ENCODE measurements at places on chromosomes 7 and 10. TPM values are rescaled to one million over a fixed set of nuclear protein-coding genes. Genes with fewer than 3 reads are reported as not detected.

Gene PITX3
- total RNA-seq, result not detected

Gene SPDYE16
- not detected for total RNA-seq

Gene GPRIN2
- 6.3 TPM for total RNA-seq

DNA sequence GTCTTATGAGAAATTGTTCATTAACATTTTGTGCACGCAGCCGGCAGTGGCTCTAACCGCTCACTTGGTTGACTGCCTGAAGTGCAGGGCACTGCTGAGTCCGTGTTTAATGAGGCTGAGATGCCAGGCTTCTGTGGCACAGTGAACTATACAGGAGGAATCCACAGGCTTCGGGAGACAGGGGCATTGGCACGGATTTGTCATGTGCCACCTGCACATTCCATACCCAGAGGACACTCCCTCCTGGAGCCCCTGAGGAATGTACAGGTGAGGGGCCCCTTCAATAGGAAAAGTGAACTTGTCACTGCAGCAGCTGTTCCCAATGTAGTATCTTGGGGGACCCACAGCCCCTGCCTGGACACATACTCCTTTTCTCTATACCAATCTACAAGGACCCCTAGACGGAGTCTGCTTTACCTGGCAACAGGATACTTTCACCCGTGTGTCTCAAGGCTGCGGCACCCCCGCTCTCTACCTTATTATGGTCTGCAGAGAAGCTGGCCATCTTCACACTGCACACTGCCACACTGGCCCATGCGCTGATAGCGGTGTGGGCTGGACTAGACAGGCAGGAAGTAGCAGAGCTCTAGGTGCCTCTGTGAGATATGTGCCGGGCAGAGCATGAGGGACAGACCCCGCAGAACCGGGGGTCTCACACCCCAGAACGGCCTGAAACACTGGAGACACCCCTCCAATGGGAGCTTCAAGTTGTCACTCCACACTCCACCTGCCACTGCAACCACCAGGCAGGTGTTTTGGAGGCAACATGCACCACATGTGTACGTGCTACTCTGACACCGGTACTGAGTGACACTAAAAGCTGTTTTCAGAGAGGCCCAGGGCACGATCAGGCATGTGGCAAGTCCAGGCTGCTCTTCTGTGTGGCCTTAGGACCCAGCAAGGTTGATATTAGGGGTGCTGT is 71.4 kb upstream of the RHEB start:
- no peak for DNase-seq

GRCh38 chr7:130367088-130367755 is 13.1 kb upstream of the CPA1 start:
- DNase-seq, result no peak

DNA sequence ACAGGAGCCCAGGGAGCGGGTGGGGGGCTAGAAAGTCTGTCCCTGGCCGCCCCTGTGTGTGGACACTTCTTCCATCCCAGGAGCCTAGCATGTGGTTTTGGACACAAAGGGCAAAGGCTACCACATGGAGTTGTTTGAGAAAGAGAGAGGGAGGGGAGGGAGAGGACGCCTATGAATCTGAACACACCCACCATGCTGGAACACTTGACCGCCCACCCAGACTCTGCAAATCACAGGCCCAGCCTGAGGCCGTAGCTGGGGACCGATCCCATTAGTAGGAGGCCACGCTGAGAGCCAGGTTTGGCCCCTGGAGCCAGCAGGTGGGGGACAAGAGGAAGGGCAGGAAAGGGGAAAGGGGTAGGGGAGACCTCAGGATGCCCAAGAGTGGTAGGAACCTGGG is 39.6 kb downstream of the ADAMTS14 start:
- no peak for DNase-seq

GRCh38 chr10:124474514-124475070 is 13.0 kb downstream of the LHPP start:
- DNase-seq, result no peak

DNA sequence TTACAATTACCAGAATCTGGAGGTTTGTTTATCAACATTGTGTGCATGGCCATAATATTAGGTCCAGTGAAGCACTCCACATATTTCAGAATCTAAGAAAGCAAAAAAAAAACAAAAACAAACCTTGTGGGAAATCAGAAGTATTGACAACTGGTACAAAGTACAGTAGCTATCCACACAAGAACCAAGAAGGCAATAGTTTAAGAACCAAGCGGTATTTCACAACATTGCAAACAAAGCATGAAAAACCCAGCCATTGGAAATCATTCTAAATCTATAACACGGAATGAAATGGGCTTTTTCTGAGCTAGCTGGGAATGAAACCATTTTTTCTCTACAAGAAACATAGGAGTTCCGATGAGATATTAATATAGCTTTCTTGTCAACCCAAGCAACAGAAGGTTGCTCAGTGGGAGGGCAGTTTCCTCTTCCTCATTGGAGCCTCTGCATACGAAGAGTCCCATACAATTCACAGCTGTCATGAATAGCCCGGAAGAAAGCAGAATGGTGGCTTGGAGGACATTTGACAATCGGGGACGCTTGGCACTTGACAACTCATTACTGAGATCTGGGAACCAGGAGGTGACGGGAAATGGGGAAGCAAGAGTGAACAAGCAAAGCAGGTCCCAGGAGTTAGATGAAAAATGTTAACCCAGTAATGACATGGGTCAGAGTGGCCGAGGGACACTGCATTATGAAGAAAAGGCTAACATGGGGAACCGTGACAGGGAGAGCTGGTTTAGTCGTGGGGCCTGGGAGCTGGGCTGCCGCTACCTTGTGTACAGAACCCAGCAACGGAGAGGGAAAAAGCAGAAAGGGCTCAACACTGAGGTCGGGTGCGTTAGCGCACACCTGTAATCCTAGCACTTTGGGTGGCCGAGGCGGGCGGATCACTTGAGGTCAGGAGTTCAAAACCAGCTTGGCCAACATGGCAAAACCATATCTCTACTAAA is 7.8 kb downstream of the PHYH start:
- no peak for DNase-seq

- peak; percentile 93 for DNase-seq
Observed at GRCh38 chr7:102063690-102064180, 222.9 kb upstream of the SH2B2 start.

Measured in Caki2 (cell line).